ENCODE measurements at places on chromosomes 3 and 15.
A peak's percentile ranks its signal among the peaks of the same experiment; 100 is the strongest.

GRCh38 chr3:908839-909238 lies 184.0 kb upstream of the CNTN6 start:
- no peak for DNase-seq

DNA sequence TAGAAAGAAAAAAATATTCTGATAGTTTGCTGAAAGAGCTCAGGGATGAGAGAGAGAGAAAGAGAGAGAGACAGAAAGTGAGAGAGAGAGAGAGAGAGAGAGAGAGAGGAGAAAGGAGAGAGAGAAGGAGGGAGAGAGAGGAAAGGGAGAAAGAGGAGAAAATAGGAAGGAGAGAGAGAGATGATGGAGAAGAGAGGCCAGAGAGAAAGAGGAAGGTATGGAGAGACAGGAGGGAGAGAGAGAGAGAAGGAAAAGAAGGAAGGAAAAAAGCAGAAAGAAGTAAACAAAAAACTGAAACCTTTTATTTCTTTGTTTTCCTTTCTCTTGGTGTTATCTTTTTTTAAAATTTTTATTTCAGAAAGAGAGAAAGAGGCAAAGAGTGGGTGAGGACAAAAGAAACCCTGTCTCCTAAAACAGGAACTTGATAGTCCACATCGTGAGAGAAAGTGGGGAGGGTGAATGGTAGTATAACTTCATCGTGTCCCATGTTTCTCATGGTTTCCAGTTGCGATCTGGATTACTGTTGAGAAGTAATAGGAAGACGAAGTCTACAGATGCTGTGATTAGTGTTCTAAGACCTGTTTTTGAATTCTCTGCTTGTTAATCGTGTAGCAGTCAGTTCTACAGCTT lies 279.7 kb downstream of the LPP start:
- DNase-seq, result no peak

DNA sequence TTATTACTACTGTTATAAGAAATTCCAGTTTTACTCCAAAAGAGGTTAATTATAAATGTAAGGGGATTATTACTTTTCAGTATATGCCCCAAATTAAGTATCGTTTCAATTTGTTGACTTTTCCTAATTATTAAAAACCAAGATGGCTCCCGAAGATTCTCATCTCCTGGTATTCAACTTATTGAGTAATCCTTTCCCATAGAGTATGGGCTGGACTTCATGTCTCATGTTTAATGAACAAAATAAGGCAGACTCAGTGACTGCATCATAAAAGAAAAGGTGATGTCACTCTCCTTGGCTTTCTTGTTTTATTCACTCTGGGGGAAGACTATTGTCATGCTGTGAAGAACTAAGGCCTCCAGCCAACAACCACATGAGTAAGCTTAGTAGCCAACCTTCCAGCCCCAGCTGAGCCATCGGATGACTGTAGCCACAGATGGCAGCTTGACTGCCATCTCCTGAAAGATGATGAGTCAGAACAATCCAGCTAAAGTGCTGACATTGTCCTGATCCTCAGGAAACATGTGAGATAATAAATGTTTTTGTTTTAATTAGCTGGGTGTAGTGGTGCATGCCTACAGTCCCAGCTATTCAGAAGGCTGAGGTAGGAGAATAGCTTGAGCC lies 17.3 kb downstream of the IGF2BP2 start:
- DNase-seq, result peak; percentile 72

DNA sequence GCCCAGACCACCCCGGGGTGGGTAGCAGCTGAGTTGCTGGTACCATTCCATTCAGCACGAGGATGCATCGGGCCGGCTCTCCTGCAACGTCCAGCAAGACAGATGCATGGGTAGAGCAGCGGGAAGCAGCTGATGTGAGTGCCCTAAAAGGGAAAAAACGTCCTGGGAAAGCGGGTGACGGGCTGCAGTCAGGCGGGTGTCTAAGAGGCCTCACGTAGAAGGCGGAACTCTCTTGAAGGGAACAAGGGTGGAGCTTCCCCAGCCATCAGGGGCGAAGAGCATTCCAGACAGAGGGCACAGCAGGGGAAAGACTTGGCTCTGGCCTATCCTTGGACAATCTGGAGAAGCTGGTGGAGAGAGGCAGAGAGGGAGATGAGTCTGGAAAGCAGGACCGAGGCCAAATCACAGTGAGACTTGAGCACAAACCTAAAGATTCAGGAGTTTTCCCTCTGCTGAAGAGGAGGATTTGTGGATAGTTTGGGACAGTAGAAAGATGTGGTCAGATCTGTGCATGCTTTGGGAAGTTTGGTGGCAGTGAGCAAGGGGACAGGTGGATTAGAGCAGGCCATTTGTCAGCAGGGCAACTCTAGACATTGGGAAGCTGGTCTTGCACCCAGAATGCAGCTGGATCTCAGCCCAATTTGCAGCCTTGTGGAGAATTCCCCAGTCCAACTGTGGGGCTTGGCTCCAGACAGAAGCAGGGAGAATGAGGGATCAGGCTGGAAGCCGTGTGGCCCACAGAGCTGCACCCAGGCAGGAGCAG lies 70.7 kb downstream of the SEMA5B start:
- DNase-seq, result no peak

GRCh38 chr15:83656943-83657528 lies 3.1 kb downstream of the ADAMTSL3 start:
- no peak for DNase-seq

DNA sequence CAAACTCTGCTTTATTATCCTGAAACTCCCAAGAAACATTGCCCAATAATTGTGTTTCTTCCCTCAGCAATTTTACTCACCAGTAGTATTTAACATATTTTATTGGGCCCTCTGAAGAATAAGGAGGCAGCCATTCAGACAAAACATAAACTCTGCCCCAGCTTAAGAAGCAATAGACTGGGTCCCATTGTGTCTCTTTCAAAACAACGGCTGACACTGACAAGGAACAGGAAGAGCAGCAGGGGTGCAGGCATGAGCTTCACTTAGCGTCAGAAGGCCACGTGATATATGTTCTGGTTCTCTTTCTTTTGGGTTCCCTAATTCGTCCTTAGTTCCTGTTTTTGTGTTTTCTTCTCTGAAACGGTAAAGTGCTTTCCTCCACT lies 242.3 kb downstream of the FHIT start:
- peak; percentile 31 for DNase-seq

DNA sequence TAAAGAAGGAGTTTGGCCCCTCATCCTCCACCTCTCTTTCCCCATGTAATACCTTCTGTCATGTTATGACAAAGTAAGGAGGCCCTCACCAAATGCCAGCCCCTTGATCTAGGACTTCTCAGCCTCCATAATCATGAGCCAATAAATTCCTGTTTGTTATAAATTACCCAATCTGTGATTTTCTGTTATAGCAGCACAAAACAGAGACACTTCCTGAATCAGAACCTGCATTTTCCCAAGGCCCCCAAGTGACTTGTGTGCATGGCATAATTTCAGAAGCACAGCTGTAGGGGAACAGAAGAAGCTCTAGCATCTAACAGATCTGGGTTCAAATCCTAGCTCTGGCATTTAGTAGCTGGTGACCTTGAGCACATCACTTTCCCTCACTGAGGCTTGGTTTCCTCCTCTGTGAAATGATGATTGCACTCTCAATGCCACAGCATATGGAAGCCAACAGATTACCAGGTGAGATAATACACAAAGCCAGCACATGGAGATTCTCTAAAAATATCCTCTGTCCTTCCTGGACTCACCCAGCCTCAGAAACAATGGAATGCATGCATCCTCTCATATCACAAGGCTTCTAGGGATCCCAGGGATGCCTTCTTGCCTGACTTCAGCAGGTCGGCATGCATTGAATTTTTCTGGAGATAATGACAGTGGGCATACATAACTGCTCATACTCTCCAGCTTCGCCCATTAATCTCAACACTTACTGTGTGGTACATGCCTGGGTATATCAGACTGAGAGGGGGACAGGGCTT lies 26.3 kb downstream of the TLNRD1 start:
- no peak for DNase-seq

DNA sequence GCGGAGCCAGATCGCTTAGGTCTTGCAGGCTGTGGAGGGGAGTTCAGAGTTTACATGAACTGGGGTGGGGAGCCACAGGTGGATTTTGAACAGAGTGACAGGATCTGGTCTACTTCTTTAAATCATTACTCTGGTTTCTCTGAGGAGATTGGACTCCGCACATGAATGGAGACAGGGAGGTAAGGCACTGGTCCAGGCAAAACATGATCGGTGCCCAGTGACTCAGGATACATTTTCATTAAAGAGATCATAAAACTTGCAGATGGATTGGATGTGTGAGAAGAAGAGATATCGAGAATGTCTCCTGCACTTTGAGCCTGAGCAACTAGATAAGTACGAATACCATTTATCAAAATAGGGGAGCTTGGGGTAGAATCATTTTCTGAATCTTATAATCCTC lies 61.8 kb upstream of the CMSS1 start:
- DNase-seq, result no peak
